ENCODE measurements at places on chromosomes 4 and X.

- no peak for DNase-seq
These were observed 621.9 kb downstream of the TECRL start for GRCh38 chr4:63787326-63787725.

- DNase-seq, result no peak
These were observed 63.7 kb upstream of the FMR1 start for GRCh38 chrX:147847999-147848398.

GRCh38 chr4:123699880-123700771, 303.5 kb downstream of the SPRY1 start:
- DNase-seq, result no peak

DNA sequence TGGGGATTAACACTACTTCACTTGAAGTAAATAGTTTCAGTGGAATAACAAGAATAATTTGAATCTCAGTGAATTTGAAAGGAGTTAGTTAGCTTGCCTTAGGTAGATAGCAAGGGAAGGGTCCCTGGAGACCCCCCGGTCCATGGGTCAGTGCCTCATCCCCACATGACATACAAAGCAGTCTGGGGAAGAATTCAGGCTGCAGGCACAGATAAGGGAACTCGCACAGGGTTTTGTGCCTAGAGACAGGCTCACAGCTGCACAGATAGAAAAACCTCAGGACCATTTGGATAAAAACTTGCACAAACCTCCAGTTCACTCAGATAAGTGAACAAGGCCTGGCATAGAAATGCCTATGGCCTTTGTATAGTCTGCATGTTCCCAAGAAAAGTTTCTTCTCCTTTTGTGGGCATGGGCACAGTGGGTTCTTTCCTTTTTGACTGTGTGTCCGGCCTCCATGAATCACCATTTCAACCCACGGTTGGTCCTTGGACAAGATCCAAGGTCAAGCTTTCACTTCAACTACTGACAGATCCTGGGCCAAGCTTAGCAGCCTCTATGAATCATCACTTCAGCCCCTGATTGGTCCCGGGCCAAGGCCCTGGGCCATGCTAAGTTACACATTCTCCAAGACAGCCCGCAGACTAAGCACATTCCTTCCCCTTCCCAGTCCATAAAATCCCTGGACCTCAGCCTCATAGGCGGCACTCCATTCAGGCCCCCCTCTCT, 108.3 kb upstream of the KLHL4 start:
- no peak for DNase-seq

GRCh38 chr4:134695433-134695832, 493.8 kb upstream of the PABPC4L start:
- no peak for DNase-seq

All from GM20000 (cell line).